ENCODE measurements at places on chromosomes 13 and 19. TPM values are rescaled to one million over a fixed set of nuclear protein-coding genes. Genes with fewer than 3 reads are reported as not detected.

IQCN gene
- 6.3 TPM for total RNA-seq

LILRA1 gene
- 2.2 TPM for total RNA-seq

LCP1 gene
- 73.5 TPM for total RNA-seq

IZUMO4 gene
- 4.3 TPM for total RNA-seq

ZNF575 gene
- total RNA-seq, result 3.1 TPM

XPO4 gene
- 17.4 TPM for total RNA-seq

KLK8 gene
- total RNA-seq, result 4.2 TPM

DNA sequence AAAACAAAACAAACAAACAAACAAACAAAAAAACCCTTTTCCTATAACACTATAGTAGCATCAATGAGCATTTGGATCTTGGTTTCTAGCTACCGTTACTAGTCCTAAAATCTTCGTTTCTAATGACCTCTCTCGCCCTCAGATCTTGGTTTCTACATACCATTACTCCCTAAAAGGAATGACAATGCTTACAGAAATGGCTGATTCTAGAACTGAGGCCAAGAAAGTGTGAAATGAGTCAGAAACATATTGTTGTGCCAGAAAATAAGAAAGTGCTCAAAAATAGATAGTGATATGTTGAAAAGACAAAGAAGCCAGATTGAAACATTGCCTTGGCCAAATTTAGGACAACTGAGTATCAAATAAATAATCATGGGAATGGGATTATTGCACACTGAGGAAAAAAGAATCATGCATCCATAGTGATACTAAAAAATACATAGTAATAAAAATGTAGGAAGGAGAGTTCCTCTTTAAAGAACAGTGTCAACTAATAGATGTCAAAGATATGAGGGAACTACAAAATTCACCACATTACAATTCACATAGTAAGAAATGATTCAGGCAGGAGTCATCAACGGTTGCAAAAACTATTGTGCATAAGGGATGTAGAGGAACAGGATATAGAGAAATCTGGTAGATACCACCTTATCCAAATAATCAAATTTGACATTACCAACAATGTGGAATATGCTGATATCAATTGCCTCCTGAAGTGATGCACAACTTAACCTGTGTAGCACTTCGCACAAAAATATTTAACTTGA, 386.6 kb downstream of the DIAPH3 start:
- DNase-seq, result no peak

DNA sequence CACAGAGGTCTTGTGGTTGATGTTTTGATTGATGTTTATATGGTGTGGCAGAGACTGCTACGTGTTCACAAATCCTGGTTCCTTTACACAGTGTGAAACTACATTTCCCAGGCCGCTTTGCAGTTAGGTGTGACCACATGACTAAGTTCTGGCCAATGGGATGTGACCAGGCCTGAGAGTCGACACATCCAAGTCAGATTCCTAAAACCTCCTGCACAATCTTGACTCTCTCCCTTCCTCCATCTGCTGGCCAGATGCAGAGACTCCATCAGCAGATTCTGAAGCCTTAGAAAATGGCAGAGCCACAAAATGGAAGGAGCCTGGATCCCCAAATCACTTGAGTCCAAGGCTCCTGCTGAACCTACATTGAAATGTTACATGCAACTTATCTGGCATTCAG, 12.6 kb downstream of the CD37 start:
- DNase-seq, result peak; percentile 38

DNA sequence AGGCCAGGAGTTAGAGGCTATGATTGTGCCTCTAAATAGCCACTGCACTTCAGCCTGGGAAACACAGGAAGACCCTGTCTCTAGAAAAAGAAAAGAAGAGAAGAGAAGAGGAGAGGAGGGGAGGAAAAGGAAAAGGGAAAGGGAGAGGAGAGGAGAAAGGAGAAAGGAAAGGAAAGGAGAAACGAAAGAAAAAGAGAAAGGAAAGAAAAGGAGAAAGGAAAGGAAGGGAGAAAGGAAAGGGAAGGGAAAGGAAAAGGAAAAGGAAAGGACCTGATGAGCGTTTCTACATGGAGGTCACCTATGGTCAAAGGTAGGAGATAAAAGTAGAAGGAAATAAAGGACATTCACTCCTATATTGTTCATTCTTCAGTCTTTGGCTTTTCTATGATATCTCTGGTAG, 109.1 kb upstream of the TRPC4 start:
- DNase-seq, result no peak

DNA sequence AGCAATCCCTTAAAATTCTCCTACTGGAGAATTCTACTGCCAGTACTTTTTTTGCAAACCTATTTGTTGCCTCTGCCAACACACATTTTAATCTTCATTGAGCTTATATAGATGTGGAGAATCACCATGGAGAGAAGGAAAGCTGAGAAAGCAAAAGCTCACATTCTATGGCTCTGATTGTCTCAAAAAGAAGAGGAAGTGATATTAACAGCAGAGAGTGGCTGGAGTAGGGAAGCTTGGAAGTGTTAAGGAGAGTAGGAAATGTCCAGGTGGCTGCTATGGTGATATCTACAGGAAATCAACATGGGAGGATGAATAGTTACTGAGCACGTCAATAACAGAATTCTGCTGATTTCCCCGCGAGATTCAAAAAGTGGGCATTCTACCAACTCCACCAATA, 78.8 kb upstream of the TDRD3 start:
- no peak for DNase-seq

DNA sequence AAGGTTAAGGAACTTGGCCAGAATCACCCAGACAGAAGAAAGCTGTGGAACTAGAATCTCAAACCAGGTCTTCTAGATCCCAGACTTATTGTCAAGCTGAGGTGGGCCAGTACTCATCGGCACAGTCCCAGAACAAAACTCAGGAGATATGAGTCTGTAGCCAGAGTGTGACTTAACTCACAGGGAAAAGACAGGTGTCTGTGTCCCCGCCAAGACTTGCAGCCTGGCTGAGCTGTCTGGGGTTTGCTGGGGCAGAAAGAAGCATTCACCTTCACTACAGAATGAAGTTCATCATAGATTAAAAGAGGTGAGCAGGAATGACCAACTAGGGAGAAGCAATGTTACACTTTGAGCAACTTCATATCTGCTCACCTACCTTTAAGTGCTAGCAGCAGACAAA, 257.2 kb downstream of the FOXO1 start:
- no peak for DNase-seq

GRCh38 chr13:49064476-49064875, 88.8 kb downstream of the FNDC3A start:
- peak; percentile 6 for DNase-seq

DNA sequence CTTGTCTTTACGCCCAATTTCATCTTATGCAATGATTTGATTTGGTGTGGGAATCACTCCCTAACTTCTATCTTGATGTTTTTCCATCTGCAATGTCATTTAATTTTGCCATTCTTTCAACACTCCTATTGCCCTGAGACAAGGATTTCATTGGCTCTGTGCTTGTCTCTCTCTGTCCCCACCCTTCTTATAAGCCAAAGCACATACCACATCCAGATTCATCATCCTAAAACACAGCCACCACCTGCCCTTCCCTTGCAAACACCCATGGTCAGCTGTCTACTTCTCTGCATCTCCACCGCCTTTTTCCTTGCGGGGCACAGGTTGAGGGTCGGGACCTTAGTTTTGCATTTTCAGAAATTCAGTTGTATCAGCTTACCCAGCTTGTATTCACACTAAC, 225.8 kb upstream of the SOX21 start:
- DNase-seq, result no peak

- no peak for DNase-seq
These were observed 339.1 kb downstream of the ZNF536 start for GRCh38 chr19:30711296-30711695.

DNA sequence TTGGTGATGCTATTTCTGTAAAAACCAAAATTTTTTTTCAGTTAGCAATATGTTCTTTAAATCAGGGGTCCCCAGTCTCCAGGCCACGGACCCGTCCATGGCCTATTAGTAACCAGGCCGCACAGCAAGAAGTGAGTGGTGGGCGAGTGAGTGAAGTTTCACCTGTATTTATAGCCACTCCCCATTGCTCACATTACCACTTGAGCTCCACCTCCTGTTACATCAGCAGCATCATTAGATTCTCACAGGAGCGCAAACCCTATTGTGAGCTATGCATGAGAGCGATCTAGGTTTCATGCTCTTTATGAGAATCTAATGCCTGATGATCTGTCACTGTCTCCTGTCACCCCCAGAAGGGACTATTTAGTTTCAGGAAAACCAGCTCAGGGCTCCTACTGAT, 58.9 kb upstream of the SLC7A1 start:
- no peak for DNase-seq

- no peak for DNase-seq
These were observed 77.9 kb downstream of the CACNA1A start for GRCh38 chr19:13428352-13428751.

- DNase-seq, result no peak
These were observed 1283.6 kb downstream of the UQCRFS1 start for GRCh38 chr19:27929399-27929798.

GRCh38 chr13:108213946-108214345, 1.4 kb downstream of the LIG4 start:
- DNase-seq, result peak; percentile 16

- no peak for DNase-seq
These were observed 10.7 kb upstream of the CRTC1 start for GRCh38 chr19:18672606-18673337.

- DNase-seq, result no peak
These were observed 159.5 kb upstream of the SOX1 start for GRCh38 chr13:111907341-111907880.

- peak; percentile 91 for DNase-seq
These were observed 710 bp upstream of the BTBD2 start for GRCh38 chr19:2016041-2016807.

GRCh38 chr13:35879111-35879510, 252.1 kb downstream of the DCLK1 start:
- DNase-seq, result no peak

GRCh38 chr19:6551607-6552450, 21.0 kb downstream of the TNFSF9 start:
- DNase-seq, result no peak

GRCh38 chr13:109760402-109760801, 26.0 kb downstream of the IRS2 start:
- DNase-seq, result no peak

GRCh38 chr19:20558011-20558410, 7.6 kb downstream of the ZNF737 start:
- no peak for DNase-seq

- no peak for DNase-seq
These were observed 3.6 kb upstream of the NFILZ start for GRCh38 chr19:8626842-8627241.

DNA sequence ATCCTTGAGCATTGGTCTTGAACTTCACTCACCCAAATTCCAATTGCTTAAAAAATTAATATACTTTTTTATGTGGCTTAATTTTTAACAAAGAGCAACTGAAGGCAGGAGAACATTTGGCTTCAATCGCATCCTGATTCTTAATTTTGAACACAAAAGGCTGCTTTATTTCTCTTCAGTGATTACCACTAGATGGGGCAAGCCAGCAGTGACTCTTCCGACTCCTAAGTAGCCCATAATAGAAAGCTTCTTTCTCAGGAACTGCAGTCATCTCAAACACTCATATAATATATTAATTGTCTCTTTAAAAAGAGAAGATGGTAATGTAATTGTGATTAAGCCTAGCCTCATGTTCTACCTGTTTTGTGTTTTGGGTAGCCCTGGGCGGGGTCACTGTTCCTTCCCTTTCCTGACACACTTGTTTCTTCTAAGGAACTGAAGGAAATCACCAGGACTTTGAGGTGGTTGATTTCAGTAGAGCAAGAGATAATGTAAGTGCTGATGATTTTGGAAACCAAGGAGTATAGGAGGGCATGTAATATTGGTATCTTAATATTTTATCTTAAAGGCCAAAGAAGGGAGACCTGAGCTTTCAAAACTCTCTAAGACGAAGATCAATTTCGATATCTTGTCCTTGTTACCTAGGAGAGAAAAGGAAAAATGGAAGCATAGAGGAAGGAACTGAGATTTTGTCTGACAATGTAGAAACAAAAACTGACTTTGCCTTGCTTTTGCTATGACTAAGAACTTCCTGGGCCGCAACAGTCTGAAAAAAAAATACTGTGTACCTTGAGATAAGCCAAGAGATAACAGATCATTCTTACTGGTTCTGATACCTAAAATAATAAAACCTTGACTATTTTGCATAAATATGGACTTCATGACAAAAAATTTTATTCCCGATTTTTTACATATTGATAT, 73.1 kb downstream of the TNFSF13B start:
- no peak for DNase-seq

- peak; percentile 79 for DNase-seq
These were observed 459 bp downstream of the PCDH20 start for GRCh38 chr13:61415058-61415721.

DNA sequence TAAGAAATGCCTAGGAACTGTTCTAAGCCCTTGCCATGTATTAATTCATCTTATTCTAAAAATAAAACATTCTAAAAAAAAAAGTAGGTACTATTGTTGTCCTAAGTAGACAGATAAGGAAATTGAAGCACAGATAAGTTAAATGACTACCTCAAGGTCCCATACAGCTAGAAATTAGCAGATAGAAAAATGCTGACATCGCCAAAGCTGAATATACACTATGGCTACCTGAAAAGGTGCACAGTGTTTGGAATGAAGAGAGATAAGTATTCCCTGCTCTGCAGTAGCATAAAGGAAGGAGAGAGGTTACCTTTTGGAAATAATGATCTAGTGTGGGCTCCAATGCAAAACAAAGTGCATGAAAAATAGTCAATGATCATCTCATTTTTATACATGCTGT, 65.3 kb downstream of the DCT start:
- no peak for DNase-seq

DNA sequence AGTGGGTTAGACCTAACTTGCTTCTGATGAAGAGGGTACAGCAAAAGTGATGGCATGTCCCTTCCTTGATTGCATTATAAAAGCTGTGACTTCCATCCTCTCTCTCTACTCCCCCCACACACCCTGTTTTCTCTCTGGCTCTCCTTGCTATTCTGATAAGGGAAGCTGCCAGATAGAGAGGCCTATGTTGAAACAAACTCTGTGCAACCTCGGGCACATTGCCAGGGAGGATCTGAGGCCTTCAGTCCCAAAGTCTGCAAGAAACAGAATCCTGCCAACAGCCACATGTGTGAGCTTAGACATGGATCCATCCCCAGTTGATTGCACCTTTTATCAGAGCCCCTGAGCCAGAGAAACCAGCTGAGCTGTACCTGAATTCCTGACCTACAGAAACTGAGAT, 44.8 kb upstream of the ARGLU1 start:
- DNase-seq, result peak; percentile 25
